Fibroblast of mammary gland (primary cell): ENCODE measurements at places on chromosomes 16 and 17.

GRCh38 chr16:19846436-19846835 is 38.2 kb downstream of the GPRC5B start:
- DNase-seq = no peak

- DNase-seq = peak; percentile 45
Measured at GRCh38 chr17:142102-142661, 4.8 kb downstream of the SCGB1C2 start.

GRCh38 chr17:80892900-80893603 is 98.6 kb upstream of the CHMP6 start:
- DNase-seq = peak; percentile 88

GRCh38 chr16:86090461-86091170 is 191.7 kb downstream of the IRF8 start:
- no peak for DNase-seq
